ENCODE measurements at places on chromosomes 5 and 9.

DNA sequence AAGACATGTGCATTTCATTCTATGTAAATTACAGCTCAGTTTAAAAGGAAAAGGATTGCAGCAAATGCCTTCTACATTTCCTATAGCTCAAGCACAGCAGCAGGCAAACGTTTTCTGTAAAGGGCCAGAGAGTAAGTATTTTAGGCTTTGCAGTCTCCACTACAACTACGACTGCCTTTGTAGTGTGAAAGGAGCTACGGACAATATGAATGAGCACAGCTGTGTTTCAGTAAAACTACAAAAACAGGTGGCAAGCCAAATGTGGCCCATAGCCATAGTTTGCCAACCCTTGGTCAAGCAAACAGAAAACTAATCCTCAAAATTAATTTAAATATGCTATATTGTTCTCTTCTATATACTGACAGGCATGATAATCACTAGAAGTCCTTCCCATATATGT is 7.2 kb downstream of the PTBP3 start:
- DNase-seq: no peak

- no peak for DNase-seq
These were observed 281.3 kb upstream of the CLINT1 start for GRCh38 chr5:158140120-158140731.

DNA sequence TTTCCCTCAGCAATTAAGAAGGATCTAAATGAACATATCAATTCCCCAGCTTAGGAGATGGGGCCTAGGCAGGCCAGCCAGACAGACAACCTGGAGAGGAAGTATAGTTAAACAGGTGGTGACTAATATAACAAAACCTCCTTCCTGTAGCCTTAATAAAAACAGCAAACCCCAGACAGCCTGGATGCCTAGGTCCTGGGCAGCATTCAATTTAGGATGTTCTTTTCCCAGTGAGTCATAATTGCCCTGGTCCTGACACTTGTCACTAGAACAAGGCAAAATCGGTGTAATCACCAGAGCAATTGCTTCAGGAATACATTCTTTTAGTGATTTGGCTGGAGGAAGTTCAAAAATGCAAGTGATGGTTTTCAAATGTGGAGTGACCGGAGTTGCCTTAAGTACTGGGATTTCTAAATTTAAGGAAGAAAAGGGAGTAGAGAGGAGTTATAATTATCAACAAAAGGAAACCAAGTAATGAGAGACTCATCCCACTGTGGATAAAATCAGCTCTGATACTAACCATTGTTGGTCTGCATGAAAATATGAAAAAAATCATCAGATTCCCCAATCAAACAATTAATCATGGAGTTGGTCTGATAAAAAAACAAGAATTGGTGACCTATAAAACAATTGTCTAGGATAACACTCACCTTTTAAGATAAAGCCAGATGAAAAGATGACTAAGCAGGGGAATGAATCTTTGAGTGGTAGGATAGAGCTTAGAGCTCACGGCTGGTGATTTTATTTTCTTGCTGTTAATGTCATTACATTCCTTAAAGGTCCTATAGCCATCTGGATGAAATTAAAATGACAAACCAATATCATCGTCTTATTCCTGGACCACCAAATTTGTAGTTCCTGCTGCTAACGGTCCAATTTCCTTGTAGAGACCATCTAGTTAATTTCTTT is 39.0 kb upstream of the TARS1 start:
- DNase-seq: no peak

DNA sequence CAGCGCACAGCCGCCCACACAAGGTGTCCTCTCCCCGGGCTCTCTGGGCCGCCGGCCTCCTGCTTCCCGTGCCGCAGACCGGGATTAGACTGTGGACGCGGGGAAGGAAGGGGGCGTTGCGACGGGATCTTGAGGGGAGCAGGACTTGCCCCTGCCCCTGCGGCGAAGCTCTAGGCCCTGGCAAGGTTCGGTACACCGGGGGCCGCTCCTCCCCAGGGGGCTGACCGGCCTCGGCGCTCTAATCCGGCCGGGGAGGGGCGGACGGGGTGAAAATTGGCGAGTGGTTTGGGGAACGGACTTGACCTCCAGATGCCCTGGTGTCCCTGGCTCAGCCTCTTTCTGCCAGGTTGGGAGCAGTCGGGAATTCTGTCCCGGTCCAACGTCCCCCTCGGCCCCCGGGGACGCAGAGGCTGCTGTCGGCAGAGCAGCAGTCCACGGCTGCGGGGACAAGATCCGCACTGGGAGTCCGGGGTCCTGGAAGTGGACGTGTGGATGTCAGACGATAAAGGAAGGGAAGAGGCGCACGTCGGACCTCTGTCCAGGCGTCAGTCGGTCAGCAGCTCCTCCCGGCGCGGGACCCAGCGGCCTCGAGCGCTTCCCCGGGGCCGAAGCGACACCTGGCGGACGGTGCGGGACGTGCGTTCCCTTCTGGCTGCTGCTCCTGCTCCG is 1.9 kb upstream of the CNTFR start:
- peak; percentile 72 for DNase-seq

- DNase-seq: no peak
These were observed 35.4 kb upstream of the RLN1 start for GRCh38 chr9:5375091-5375490.

GRCh38 chr9:20997503-20998076 is 33.9 kb downstream of the HACD4 start:
- no peak for DNase-seq

DNA sequence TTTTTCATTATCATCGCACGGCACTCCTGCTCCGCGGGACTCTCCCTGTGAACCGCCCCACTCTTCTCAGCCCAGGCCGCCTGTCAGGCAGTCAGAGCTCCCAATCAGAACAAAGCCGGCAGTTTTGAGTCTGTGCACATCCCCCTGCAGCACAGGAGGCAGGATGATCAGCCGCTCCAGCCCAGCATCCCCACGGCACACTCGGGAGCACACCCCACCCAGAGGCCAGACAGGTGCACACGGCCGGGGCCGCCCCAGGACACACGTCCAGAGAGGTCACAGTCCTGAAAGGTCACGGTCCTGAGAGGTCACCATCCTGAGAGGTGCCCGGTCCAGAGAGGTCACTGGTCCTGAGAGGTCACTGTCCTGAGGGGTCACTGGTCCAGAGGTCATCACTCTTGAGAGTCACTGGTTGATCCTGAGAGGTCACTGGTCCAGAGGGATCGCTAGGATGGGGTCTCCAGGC is 8.4 kb downstream of the TPPP start:
- DNase-seq: no peak

DNA sequence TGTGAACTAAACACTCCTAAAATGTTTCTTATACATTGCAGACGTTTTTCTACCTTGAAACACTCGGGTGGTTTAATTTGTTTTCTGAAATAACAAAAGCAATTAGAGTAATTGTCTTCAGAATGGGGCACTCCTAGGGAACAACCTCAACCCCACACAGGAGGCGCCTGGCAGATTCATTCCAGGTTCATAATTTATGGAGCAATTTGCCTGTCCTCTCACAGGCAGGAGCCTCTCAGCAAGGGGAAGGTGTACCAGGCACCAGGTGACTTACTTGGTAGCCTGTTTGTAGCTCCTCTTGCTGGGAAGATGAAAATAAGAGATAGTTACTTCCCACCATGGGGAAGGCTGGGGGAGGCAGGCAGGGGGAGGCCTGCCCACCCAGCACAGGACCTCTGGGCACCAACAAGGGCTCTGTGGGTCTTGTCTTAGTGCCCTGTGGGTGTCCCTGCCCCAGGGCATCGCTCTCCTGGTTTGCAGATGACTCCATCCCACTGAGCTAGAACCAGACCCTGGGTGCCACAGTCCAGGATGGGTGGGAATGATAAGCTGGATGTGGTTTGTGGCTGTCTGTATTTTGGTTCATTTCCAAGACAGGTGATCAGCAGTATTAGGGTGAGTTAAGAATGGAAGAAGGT is 144.4 kb downstream of the FSTL4 start:
- DNase-seq: no peak

GRCh38 chr9:90307167-90307833 is 335.3 kb downstream of the DIRAS2 start:
- no peak for DNase-seq
